ENCODE measurements at places on chromosomes 3 and 15.

DNA sequence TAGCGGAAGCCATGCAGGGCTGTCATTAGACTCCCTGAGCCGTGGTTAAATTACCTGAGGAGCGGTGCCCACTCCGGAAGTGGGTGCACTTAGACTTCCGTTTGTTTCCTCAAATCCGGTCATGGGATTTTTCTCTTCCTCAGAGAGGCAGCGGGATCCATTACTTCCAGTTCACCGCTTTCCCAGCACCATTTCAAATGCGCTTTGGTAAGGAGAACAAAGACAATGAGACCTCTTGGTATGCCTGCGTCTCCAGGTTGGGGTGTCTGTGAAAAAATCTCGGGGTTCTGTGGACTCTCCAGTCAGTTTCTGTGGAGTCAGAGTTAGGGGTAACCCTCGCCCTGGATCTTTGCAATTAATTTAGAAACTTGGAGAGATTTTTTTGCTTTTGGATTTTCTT, 132.3 kb upstream of the PTPRG start:
- DNase-seq = no peak

- peak; percentile 54 for DNase-seq
Measured at GRCh38 chr15:31473385-31474058, 146.9 kb downstream of the KLF13 start.

DNA sequence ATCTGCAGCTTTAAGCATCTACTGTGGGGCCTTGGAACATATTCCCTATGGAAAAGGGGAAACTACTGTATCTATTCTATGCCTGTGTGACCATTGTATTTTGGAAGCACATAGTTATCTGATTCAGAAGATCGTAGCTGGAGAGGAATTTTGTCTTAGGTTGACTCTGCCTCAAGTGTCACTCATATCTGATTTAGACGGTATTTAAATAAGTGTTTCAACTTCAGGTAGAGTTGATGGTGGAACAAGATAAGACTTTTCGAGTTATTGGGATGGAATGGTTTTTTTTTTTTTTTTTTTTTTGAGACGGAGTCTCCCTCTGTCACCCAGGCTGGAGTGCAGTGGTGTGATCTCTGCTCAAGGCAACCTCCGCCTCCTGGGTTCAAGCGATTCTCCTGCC, 8.9 kb upstream of the DENND6A start:
- no peak for DNase-seq

- DNase-seq = no peak
Measured at GRCh38 chr3:126023390-126023789, 54.4 kb downstream of the ROPN1B start.

GRCh38 chr15:38667890-38668850, 103.6 kb upstream of the RASGRP1 start:
- DNase-seq = no peak

GRCh38 chr3:143302638-143303171, 183.1 kb downstream of the CHST2 start:
- DNase-seq = no peak

DNA sequence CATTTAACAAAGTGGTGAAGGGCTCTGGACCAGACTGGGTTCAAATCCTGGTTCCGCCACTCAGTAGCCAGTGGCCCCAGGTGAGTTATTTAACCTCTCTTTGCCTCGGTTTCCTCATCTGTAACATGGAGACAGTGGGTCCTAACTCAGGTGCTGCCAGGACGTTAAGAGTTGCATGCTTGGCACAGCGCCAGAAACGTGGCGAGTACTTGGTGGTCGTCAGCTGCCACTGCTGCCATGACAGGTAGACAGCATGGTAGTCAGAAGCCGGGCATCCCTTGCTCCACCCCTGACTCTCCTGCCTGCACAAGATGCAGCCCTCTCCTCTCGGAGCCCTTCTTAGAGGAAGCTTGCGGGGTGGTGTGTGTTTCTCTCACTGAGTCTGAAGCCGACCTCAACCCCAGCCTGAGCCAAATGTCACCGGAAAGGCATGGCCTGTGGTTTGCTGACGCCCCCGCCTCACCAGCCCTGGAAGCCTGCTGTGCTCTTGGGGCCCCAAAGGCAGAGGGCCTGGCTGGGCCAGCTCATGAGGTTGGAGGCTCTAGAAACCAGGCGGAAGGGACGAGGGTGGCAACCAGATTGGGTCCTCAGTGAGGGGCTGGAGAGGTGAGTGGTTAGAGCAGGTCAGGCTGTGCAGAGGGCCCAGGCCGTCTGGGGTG, 160.8 kb upstream of the TLE3 start:
- DNase-seq = peak; percentile 87

- DNase-seq = no peak
Measured at GRCh38 chr3:179318876-179319275, 4.0 kb upstream of the ZNF639 start.

DNA sequence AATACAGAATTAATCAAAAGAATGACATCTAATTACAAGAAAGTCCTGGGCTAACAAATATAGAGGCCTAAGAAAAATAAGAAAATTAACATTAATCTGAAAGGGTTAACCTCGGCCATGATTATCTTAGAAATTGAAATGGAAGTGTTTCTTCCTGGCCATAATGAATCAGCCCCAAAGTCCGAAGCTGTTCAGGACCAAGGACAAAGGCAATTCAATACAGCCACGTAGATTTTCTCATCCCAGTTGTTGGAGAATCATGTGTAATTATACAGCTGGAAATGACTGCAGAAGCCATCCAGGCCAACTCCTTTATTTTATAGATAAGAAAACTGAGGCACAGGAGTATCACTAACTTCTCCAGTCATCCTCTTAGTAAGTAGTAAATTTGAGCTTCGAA, 38.0 kb upstream of the GBE1 start:
- DNase-seq = no peak

DNA sequence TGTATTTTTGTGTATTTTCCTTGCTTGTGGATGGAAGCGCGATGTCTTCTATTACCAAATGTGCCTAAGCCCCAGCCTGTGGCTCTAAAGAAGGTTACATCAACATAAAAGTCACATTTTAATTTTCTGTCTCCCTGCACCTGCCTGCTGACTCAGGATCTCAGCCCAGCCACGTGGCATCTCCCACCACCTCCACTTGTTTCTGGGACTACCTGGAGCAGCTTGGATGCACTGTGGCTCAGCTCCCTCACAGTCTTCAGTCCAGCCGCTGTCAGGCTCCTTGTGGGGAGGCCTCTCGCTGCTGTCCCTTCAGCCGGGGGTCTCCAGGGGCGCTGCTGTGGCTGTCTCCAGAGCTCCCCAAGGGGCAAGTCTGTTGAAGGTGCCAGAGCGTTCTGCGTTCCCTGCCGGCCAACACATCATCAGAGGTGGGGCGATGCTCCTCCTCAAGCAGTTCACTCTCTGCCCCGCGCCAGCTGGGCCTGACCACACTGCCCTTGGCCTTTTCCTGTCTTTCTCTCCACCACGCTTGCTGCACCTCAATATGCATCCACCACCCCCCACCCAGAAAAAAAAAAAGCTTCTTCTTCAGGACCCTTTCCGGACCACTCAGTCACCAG, 47.7 kb upstream of the BDH1 start:
- DNase-seq = no peak

DNA sequence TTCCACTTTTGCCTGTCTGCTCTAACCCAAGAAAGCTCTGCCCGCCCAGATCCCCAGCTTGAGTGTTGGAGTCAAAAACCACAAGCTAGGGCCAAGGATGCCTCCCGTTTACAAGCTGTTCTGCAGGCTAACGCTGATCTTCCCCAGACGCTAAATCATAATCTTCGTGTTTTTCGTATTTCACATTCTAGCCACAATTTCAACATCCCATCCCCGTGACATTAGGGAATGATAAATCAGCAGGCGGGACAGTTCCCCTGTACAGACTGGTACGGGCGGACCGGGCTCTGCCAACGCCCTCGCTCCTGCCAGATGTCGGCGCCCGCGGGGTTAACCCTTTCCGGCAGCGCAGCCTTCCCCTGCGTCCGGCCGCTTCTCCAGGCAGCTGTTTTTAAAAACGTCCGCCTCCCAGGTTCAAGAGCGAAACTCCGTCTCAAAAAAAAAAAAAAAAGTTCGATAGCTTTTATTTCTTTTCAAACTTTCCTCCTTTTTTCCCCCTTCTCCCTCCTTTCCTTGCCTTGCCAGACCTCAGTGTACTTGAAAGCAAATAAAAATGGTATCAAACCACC, 81.0 kb upstream of the BNC1 start:
- peak; percentile 63 for DNase-seq

DNA sequence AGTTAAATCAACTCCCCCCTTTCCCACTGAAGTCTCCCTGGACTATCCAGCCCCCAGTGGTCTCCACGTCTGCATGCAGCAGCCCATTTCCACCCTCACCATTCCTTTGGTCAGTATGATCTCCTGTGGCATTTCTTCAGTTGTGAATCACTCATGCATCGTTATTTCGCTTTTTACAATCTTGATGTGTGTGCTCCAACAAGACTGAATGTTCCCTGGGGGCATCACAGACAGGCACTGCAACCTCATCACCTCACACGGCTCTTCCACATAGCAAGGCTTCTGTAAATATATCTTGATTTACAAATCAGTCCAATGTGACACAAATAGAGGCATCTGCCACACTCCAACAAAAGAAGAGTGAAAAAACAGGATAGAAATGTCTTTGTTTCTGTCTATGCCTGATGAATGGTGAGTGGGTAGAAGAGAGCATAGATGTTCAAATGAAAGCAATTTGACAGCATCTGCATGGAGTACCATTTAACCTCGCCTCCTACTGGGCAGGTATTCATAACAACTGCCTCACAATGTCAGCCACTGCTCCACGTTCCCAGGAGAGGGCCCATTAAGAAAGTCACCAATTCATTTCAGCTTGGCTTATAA, 5.2 kb downstream of the HEG1 start:
- no peak for DNase-seq

DNA sequence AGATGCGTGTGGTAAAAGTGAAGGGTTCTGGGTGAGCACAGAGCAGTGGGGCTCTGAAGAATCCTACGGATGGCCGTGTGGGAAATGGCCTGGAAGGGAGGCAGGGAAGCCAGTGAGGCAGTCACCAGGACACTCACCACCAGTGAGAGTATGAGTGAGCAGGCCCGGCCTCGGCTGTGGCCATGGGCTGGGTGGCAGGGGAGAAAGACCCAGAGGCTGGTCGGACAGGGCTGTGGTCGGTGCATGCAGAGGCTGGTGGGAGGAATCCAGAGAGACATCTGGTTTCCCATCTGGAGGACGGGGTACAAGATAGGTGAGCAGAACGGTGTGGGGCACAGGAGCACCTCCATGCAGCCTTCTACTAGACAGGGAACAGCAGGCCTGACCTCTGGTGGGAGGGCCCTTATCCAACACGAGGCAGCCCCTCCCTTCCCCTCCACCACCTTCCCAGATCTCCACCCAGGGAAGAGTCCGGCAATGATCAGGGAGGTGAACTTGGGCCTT, 10.1 kb downstream of the PCSK6 start:
- DNase-seq = peak; percentile 35

GRCh38 chr3:187735837-187736236, 9.4 kb downstream of the BCL6 start:
- DNase-seq = no peak

GRCh38 chr3:112010636-112011035, 11.9 kb downstream of the TAGLN3 start:
- DNase-seq = no peak

GRCh38 chr3:76679541-76679940, 360.4 kb upstream of the ROBO2 start:
- DNase-seq = no peak

- no peak for DNase-seq
Measured at GRCh38 chr15:58462973-58463663, 31.3 kb downstream of the LIPC start.

DNA sequence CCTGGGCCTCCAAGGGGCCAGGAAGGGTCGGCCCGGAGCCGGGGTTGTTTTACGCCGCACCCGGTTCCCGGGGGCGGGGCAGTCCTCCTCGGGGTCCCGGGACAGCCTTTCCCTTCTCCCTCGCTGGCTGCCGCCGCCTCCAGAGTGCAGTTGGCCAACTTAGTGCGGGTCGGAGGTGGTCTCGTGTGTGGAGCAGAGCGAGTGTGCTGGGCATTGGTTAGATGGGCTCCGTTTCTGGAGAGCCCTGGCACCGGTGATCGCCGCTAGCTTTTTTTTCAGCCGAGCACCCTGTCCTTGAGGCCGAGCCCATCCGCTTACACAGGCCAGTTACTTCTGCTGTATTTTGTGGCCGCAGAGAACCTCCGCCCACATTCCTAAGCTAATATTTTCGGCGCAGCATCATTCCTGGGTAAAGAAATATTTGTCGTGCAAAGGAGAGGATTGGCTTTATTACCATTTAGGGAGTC, 585 bp downstream of the KIF23 start:
- peak; percentile 69 for DNase-seq

- no peak for DNase-seq
Measured at GRCh38 chr3:10774129-10774670, 41.8 kb upstream of the SLC6A11 start.

DNA sequence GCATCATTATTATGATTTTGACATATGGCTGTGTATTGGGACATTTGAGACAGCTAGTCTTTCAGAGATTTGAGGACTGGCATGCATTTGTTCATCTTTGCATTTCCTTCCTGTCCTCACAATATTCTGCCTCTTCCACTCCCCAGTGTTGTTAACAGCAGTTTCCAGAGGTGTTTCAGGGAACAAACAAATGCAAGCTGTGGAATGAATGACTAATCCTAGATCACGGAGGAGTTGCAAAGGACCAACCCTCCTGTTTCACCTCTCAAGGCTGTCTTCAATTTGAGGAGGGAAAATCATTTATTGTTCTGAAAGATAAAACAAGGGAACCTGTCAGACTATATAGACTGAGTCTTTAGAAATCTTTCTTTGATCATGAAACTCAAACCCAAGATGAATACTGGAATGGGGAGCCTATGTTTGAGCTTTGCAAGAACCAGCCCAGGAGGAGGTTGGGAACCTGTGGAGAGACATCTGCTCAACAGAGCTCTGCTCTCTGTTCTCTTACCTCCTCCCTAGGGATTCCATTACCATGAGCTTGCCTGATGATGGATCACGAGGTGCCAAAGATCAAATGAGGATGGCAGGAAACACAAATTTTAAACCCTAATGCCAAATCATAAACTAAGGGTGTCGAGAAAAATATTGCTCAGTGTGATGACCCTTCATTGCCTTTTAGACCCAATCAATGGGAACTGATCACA, 68.5 kb downstream of the SLC7A14 start:
- DNase-seq = no peak

GRCh38 chr15:99123713-99124451, 19.0 kb downstream of the SYNM start:
- DNase-seq = no peak

- DNase-seq = no peak
Measured at GRCh38 chr3:132161608-132162007, 126.8 kb upstream of the CPNE4 start.

GRCh38 chr3:16888785-16889607, 4.2 kb downstream of the PLCL2 start:
- DNase-seq = no peak

DNA sequence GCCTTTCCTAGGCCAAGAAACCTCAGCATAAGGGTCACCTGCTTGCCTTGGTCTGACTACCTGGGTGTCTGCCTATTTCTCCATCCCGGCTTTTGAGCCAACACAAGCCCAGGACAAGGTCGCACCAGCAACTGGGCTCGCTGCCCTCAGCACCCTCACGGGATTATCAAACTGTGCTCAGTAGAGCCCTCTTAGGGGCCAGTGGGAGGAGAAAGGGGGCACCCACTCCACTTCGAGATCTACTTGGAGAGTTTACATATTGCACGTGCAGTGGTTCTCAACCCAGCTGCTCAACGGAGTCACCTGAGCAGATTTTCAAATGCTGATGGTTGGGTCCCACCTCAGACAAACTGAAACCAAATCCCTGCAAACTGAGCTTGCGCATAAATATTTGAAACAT, 31.1 kb downstream of the TSPAN3 start:
- no peak for DNase-seq
